ENCODE measurements at places on chromosomes 1 and 21.
A peak's percentile ranks its signal among the peaks of the same experiment; 100 is the strongest.

- no peak for DNase-seq
These were observed 260.4 kb downstream of the BRINP2 start for GRCh38 chr1:177431123-177431522.

- DNase-seq: no peak
These were observed 55.4 kb downstream of the ARHGEF10L start for GRCh38 chr1:17594690-17595601.

DNA sequence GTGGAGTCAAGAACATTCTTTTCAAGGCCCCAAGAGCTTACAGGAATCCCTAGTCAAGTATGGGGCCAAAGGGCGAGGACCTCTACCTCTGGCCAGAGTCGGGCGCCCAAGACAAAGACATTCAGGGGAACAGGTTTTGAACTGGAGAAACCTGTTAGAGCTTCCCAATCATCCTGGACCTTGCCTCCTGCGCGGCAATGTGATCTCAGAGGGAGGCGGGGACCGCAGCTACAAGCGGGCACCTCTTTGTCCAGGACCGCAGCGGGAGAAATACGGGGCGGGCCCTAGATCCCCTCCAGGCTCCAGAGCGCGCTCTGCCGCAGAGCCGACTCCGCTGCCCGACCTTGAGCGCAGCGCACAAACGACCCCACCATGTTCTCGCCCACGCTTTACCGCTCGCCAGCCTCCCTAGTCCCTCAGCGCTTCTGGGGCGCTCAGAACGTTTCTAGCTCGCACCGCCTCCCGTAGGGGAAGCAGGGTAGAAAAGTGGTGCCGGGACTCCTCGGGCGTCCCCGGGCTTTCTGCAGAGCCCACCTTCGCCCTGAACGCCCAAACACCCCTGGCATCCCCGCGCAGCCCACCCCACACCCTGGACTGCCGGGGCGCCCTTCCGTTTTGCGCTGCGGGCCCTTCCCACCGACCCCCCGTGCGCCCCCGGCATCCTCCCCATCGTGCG lies 28.1 kb downstream of the RABIF start:
- peak; percentile 85 for DNase-seq

DNA sequence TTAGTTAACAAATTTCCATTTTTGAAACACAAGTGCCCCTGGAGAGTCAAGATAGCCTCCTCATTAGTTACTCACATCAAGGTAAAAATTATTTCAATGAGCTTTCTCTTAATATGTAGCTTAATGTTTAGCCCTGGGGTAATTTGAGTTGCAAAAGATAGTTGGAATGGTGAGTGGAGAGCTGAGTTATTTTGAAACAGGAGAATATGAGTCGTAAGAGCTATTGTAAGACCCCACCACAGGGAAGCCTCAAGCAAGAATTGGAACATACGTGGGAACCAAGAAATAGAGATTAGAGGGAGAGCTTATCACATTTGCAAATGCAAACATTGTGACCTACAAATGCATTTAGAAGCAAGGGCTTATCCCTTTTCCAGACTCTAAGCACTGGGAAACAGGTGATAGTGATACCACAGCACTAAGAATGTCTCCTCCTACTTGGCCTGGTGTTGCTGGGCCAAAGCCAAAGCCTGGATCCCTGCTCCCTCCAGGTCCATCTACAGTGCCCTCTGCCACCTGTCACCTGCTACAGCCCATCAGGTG lies 635.1 kb downstream of the PTPRC start:
- DNase-seq: no peak

- DNase-seq: no peak
These were observed 7.2 kb upstream of the MIA3 start for GRCh38 chr1:222610728-222611127.

GRCh38 chr21:34022627-34023335 lies 50.6 kb upstream of the MRPS6 start:
- peak; percentile 22 for DNase-seq

DNA sequence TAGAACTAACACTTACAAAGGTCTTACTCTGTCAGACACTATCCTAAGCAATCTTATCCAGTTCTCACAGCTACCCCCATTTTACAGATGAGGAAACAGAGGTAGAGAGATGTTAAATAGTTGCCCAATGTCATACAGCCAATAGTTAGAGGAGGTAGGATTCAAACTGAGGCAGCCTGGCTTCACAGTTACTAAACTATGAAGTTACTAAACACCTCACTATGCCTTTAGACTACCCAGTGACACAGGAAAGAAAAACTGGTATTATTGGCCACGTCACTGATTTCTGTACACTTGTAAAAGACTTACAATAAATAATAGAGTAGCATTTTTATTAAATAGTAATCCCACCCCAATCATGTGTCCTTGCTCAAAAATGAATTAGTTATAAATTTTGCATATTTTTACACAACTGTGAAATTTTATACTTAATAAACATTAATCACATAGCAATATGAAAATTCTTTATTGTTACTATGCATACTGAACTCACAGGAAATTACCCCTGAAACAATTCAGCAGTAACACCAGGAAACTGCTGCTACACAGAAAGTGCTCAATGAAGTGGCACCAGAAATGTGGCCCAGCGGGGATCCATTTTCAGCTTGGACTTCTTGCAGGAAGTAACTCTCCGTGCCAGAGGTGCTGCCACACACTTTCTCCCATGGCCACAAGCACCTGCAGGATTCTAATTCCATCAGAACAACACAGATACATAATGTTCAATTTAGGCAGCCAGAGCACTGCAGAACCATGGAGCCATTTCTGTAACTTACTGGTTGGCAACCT lies 69.4 kb downstream of the VAV3 start:
- DNase-seq: no peak

- peak; percentile 58 for DNase-seq
These were observed 20.0 kb upstream of the ALDH4A1 start for GRCh38 chr1:18922319-18922726.

Measured in neural progenitor cell (in vitro differentiated cells).